NCI-H446 treated with DMSO at 0.1 percent for 48 hours (cell line): ENCODE measurements at places on chromosomes 1 and 21.

DNA sequence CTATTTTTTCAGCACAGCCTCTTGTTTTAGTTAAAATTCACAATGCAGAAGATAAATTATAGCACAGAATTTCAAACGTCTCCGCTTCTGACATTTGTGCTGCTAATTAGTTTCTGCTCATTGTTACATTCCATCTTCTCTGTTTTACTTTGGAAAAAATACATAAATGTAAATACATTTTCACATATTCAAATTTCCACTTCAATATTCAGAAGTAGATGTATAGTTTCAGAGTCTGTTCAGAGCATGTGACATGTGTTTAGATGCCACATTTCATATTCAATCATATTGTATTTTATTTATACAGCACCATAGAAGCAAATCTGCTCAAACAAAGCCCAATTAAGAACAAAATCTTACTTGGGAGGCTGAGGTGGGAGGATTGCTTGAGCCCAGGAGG lies 19.6 kb downstream of the TMEM35B start:
- DNase-seq, result no peak

GRCh38 chr1:210364479-210364878 lies 35.8 kb downstream of the HHAT start:
- DNase-seq, result no peak

- DNase-seq, result no peak
Observed at GRCh38 chr1:55815745-55816455, 600.7 kb upstream of the USP24 start.

DNA sequence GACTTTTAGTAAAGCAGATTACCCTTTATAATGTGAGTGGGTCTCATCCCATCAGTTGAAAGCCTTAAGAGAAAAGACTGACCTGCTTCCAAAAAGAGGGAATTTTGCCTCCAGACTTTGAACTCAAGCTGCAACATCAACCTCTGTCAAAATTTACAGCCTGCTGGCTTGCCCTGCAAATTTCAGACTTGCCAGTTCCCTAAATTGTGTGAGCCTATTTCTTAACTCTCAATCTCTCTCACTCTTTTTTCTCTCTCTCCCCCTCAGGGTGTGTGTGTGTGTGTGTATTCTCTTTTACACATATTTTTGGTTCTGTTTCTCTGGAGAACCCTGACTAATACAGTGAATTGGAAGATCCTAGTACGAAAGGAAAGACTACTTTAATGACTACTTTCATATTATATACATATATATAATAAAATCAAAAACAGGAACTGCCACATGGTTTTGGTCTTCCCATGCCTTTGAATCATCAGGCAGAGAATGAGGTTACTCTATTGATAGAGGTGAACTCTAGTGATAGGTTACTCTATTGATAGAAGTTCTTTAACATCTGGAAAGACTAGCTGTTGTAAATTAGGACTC lies 6.4 kb downstream of the OR2C3 start:
- no peak for DNase-seq

- no peak for DNase-seq
Observed at GRCh38 chr1:202694314-202694713, 15.9 kb downstream of the SYT2 start.

GRCh38 chr21:45887788-45888187 lies 93.8 kb upstream of the COL6A1 start:
- no peak for DNase-seq

- no peak for DNase-seq
Observed at GRCh38 chr1:242556276-242556675, 31.8 kb upstream of the PLD5 start.

GRCh38 chr1:40143891-40144575 lies 17.2 kb upstream of the RLF start:
- peak; percentile 36 for DNase-seq
